ENCODE measurements at places on chromosomes 1 and 21.
A peak's percentile ranks its signal among the peaks of the same experiment; 100 is the strongest.

GRCh38 chr1:32128479-32128878, 20.6 kb downstream of the KPNA6 start:
- no peak for DNase-seq

DNA sequence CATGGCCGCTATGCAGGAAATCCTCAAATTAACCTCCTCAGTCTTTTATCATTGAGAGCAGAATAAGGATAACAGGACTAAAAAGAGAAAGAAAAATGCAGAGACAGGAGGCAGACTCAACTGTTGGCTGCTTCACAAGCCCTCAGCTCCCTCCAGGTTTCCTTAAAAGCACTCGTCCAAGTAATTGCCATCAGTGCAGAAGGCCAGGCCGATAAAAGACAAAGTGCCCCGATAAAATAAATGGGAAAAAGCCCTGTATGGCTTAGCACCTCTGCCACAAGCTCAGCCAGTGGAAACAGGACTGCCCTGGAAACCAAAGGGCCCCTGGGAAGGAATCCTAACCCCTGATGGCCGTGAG, 8.1 kb downstream of the S100A6 start:
- DNase-seq, result no peak

DNA sequence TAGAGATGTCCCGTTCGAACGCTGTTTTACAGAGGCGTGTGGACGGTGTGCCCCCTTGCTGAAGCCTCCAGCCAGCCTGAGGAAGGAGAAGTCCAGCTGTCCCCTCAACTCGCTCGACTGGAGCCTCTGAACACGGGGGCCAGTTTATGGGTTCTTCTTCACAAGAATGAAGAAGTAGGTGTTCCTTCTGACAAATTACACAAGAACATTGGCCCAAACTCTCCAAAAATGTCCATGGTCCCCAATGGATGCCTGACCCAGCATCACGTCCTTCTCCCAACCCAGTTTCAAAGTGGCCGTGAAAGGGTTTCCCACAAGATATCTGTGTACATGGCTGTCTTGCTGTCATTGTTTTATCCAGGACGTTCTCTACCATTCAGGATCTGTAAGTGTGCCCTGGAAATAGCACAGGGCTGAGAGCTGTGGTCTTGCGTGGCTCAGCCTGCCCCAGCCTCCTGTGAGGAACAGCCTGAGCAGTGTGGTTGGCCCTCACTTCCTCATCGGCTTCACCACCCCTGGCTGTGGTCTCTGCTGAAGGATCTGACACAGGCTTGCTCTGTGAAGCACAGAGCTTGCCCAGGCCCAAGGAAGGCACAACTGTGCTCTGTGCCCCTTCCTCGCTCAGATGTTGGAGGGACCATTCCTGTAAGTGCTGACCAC, 1.0 kb upstream of the S100B start:
- no peak for DNase-seq

DNA sequence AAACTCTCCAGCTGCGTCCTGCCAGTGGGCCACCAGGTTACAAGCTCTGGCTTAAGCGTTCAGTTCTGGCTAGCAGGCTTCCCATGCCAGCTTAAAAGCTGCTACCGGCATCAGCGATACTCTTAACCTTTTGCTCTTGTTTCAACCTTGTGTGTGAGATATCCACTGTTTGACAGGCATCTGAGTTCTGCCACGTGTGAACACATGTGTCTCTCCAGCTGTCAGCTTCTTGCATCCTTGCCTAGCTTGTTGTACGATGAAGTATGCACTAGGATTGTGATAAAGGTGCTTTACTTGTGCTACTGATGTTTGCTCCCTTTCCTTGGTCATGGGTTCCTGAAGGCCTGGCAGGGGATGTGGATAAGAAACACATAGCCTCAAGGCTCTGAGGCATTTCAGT, 201.6 kb downstream of the PRDM2 start:
- DNase-seq, result no peak

DNA sequence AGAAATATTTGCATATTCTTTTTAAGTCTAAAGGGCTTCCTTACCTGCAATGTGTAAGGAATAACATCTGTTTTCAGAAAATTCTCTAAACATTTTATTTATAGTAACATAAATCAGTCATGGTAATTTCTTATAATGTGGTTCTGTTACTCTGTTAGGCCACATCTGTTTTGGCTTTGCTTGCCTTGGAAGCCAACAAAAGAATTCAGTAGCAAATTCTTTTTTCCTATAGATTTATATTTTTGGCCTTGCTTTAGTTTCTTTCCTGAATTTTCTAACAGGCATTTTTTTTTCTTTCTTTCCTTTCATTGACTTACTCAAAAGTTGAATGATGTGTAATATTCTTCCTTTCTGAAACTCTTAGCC, 72.2 kb downstream of the OSBPL9 start:
- no peak for DNase-seq

GRCh38 chr21:37130971-37131370, 57.9 kb downstream of the TTC3 start:
- DNase-seq, result no peak

DNA sequence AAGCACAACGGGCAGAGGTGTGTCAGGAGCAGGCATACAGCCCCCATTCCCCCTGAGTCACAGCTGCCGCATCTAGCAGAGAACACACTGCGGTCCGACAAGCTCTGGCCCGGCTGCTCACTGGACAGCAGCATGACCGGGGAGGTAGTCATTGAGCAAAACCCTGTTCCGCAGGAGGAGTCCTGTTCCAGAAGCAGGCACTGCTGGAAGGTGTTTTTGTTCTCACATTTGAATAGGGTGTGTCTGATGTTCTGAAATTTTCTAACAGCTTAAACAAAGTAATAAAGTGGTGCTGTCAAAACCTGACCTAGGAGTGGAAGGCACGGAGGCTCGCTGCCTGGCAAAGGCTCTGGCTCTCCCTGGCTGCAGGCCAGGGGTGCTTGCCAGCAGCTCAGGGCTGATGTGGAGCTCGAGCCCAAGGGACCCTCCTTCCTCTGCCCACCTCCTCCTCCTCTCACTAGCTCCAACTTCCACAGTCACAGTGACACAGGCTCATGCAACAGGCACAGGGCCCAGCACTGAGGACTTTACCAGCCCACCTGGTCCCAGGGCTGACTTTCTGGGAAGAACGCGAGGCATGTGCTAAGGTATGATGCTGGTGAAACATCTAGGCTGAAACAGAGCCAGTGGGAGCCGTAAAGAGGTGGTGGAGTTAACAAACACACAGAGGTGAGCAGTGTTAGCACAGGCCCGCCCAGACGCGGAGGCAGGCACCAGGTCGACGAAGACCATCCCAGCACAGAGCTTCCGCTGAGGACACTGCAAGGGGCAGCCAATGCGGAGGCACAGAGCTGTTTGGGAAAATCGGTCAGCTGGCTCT, 118.6 kb upstream of the IFFO2 start:
- peak; percentile 58 for DNase-seq

DNA sequence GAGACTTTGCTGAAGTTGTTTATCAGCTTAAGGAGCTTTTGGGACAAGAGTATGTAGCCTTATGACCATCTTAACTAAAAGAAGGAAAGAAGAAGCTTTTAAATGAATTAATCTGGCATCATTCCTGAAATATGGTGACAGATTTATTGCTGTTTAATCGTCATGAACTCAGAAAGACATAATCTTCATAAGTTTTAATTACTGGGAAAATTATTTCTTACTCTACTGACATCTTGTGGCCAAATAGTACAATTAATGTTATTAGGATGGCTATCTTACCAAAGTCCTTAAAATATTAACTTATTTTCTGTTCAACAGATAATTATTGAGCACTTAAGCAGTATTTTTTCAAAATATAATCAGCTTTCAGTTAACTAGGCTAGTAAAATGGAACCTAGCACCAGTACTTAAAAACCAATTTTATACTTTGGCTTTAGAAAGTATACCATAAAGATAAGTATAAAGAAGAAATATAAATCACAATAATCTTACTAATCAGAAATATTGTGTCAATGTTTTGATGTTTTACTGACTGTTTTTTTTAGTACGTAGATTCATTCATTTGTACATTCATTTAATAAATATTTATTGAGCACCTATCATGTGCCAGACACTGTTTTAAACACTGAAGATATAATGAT, 34.7 kb upstream of the GPR25 start:
- no peak for DNase-seq

DNA sequence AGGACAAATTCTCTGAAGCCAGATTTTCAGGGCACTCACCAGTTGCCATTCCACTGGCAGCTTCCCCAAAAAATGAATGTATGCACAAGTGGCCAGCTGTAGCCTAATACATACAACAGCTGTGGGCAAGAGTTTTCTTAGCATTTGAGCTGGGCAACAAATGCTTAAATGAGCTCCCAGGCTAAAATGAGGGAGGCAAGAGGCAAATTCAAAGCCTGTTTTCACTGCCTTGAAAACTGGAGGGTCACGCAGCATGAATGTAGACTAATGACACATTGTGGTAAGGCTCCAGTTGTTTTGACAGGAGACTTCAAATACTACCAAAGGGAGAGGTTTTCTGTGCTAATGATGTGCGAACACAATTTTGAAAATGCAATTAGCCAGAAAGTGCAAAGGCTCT, 88.2 kb downstream of the TIAM1 start:
- no peak for DNase-seq

GRCh38 chr1:201460814-201461644, 8.0 kb downstream of the PHLDA3 start:
- peak; percentile 97 for DNase-seq

GRCh38 chr1:27527223-27527889, 37.4 kb upstream of the WASF2 start:
- no peak for DNase-seq

- DNase-seq, result no peak
Observed at GRCh38 chr21:46180079-46180722, 4.1 kb downstream of the SPATC1L start.

- no peak for DNase-seq
Observed at GRCh38 chr1:156394835-156395461, 25.9 kb downstream of the RHBG start.

- DNase-seq, result no peak
Observed at GRCh38 chr1:53683986-53684740, 54.8 kb downstream of the GLIS1 start.

- DNase-seq, result no peak
Observed at GRCh38 chr1:2299131-2299627, 71.1 kb downstream of the SKI start.

- no peak for DNase-seq
Observed at GRCh38 chr1:179545321-179545720, 30.4 kb downstream of the NPHS2 start.

GRCh38 chr1:210736713-210737112, 397.2 kb downstream of the KCNH1 start:
- DNase-seq, result no peak

DNA sequence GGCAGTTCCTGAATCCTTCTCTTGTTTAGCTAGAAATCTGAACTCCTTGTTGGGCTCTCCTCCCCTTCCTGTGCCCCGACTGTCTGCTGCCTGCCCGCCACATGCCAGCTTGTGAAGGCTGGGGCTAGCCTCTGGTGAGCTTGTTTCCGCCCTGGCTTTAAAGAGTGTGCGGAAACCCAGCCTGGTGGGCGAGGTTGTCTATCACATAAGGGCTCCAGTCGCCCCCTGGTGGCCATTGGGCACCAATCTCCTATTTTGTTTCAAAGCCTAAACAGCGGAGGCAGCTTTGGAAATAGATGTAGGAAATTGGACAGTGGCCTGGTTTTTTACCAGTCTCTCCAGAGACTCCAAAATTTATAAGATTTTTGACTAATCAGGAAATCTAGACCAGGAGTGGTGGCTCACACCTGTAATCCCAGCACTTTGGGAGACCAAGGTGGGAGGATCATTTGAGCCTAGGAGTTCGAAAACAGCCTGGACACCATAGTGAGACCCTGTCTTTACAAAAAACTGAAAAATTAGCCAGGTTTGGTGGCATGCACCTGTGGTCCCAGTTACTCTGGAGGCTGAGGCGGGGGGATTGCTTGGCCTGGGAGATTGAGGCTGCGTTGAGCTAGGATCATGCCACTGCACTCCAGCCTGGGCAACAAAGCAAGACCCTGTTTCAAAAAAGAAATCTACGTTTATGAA, 9.8 kb downstream of the ATP8B2 start:
- no peak for DNase-seq

DNA sequence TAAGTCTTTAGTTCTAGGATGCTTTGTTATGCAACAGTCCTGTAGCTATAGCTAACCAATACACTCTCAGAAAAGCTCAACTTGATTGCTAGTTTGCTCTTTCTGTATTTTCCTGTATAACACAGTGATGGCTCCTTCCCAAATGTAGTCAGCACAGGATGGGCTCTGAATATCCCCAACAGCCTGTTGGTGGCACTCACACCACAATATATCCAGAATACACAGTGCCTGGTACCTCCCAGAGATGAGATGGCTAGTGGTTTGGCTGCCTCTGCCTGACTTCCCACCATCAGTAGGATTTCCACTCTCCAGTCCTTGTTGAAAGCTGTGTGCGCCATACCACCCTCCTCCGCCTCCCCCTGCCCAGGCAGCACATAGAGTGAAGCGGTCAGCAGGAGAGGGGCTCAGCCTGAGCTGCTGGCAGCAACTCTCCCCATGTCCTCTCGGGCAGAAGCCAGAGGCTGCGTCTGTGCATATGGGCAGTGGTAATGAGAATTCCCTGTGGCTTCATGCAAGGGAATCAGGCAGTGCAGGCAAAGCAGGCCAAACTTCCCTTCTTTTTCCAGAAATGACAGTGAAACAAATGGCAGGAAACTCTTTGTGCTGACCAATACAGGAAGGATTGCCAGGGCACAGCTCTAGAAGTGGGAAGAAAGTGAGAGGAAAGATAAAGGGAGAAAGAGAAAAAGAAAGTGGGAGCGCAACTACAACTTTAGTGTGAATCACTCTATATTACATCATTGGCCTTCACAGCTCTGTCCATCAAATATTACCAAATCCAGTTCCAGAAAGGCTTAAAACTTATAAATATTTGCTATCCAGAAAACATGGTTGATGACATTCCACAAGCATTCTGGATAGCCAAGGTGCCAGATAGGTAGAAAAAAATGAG, 49.7 kb downstream of the LMX1A start:
- DNase-seq, result no peak

DNA sequence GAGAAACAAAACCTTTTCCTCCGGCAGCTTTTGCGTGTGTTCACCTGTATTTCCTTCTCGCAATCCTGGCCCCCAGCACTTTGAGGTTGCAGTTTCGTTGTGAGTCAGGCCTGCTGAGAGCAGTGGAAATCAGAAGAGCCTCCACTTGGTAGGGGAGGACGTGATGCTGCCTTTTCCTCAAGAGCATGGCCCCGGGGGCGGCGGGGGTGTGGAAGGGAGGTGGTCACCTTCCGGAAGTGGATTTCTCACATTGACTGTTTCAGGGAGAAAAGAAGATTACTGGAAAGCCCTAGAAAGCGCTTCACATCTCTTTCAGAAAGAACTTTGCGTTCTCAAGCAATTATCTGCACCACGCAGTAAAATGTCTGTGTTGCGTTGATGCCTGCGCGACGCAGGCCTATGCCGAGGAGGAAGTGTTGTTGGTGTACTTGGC, 12.2 kb upstream of the IL10 start:
- no peak for DNase-seq

GRCh38 chr1:12167493-12168429, 970 bp downstream of the TNFRSF1B start:
- DNase-seq, result no peak

- no peak for DNase-seq
Observed at GRCh38 chr1:40414331-40414730, 35.9 kb upstream of the ZFP69B start.

GRCh38 chr1:112840631-112841624, 115.1 kb downstream of the SLC16A1 start:
- DNase-seq, result peak; percentile 25

GRCh38 chr21:45699251-45699942, 55.9 kb downstream of the PCBP3 start:
- DNase-seq, result no peak
